ENCODE measurements at places on chromosomes 4 and X. TPM values are rescaled to one million over a fixed set of nuclear protein-coding genes. Genes with fewer than 3 reads are reported as not detected.

The IQCM gene
- total RNA-seq, result not detected

The LRP2BP gene
- 0.95 TPM for total RNA-seq

The GALNTL6 gene
- 0.75 TPM for total RNA-seq

The ZMYM3 gene
- 46.9 TPM for total RNA-seq

The ARR3 gene
- not detected for total RNA-seq

The PDCL2 gene
- total RNA-seq, result not detected

The GLOD5 gene
- total RNA-seq, result 4.8 TPM

The PABPC1L2A gene
- total RNA-seq, result not detected

The PDGFC gene
- total RNA-seq, result 45.2 TPM

The SERTM2 gene
- total RNA-seq, result 0.06 TPM

The FRMPD4 gene
- 0.03 TPM for total RNA-seq
